ENCODE measurements at places on chromosomes 1 and 21.
A peak's percentile ranks its signal among the peaks of the same experiment; 100 is the strongest.

DNA sequence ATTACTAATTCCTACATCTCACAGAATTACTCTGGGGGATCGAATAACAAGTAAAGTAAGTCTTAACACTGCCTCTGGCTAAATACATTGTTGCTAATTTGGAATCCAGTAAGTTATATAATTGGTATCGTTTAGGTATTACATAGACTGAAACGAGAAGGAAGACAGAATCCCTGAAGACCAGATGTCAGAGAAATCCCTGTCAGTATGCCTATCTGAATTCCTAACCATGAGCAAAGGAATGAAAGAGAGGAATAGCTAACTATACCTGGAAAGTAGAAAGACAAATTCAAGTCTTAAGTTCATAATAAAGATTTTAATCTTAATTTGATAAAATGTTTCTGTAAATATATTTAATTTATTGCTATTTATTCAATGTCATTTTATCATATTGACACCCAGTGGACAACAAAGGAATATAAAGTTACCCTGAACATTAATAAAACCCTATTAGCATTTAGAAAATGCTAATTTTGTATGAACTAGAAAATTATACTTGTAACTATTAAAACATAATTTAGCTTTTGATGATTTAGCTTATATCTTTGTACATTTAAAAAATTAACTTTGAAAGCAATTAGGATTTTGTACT, 11.4 kb downstream of the DEPDC1 start:
- no peak for DNase-seq
- H3K4me3 ChIP-seq: no peak overlapping the region
- H3K27me3 ChIP-seq: no peaks in the 10 kb centered on the region
- H3K36me3 ChIP-seq: no peaks in the 10 kb centered on the region
- no peaks in the 10 kb centered on the region for H3K4me1 ChIP-seq

- H3K36me3 ChIP-seq: no peaks in the 10 kb centered on the region
- H3K4me3 ChIP-seq: no peak overlapping the region
- no peaks in the 10 kb centered on the region for H3K4me1 ChIP-seq
- DNase-seq: no peak
These were observed 98.0 kb downstream of the LAMC2 start for GRCh38 chr1:183284086-183284485.

DNA sequence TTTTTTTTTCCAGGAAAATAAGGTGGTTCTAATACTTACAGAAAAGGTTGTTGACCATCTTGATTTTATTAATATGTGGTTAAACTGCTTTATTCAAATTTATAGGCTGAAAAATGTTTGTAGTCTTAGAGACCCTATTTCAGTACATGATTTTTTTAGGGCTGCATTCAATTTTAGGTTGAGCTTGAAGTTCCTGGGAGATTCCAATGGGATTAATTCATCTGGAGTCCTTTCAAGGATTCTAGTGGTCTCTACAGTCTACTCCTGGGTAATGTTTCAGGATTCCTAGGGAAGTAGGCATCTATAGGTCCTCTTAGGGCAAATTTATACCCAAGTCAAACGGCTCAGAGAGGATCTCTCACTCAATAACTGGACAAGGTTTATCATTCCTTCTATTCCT, 126.7 kb downstream of the HMCN1 start:
- no peaks in the 10 kb centered on the region for H3K36me3 ChIP-seq
- no peaks in the 10 kb centered on the region for H3K4me1 ChIP-seq
- no peak overlapping the region for H3K4me3 ChIP-seq

- no peaks in the 10 kb centered on the region for H3K27me3 ChIP-seq
- H3K36me3 ChIP-seq: no peaks in the 10 kb centered on the region
- no peak overlapping the region for H3K4me3 ChIP-seq
- DNase-seq: no peak
These were observed 136.6 kb upstream of the VANGL1 start for GRCh38 chr1:115505148-115505571.

DNA sequence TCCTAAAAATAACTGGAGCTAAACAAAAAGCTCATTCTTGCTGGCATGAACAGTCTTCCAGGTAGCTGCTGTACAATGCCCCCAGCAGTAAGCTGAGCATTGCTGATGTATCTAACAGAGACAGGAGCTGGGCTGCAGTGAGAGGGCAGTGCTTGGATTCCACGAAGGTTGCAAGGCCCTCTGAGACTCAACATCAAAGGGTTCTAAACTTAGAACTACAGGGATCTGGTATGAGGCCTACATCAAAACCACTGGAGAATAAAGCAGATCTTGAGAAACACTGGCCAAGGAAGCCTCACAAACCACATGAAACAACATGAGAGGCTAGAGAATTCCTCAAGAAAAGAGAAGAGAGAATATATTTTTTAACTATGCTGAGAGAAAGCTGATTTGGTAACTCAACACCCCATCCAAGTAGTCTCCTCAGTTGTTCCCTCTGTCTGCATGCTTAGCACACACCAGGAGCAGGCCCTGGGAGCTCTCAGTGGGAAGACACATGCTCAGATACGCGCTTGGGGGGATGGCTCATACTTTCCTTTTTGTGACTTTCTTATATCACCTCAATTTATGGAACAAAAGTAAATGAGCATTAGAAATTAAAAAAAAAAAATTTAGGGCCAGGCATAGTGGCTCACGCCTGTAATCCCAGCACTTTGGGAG, 27.7 kb downstream of the DSTYK start:
- H3K27me3 ChIP-seq: no peaks in the 10 kb centered on the region
- H3K27ac ChIP-seq: no peak overlapping the region
- H3K36me3 ChIP-seq: peaks cover 3% of the 10 kb centered on the region
- DNase-seq: no peak
- no peak overlapping the region for H3K4me3 ChIP-seq
- H3K4me1 ChIP-seq: no peaks in the 10 kb centered on the region

GRCh38 chr1:12055259-12055658, 7.8 kb upstream of the TNFRSF8 start:
- no peaks in the 10 kb centered on the region for H3K36me3 ChIP-seq
- DNase-seq: no peak
- H3K4me1 ChIP-seq: no peaks in the 10 kb centered on the region
- H3K27ac ChIP-seq: no peak overlapping the region
- H3K4me3 ChIP-seq: no peak overlapping the region
- no peaks in the 10 kb centered on the region for H3K27me3 ChIP-seq

- H3K4me1 ChIP-seq: no peaks in the 10 kb centered on the region
- H3K4me3 ChIP-seq: no peak overlapping the region
- no peak overlapping the region for H3K27ac ChIP-seq
These were observed 86.3 kb upstream of the VANGL1 start for GRCh38 chr1:115555446-115555845.

DNA sequence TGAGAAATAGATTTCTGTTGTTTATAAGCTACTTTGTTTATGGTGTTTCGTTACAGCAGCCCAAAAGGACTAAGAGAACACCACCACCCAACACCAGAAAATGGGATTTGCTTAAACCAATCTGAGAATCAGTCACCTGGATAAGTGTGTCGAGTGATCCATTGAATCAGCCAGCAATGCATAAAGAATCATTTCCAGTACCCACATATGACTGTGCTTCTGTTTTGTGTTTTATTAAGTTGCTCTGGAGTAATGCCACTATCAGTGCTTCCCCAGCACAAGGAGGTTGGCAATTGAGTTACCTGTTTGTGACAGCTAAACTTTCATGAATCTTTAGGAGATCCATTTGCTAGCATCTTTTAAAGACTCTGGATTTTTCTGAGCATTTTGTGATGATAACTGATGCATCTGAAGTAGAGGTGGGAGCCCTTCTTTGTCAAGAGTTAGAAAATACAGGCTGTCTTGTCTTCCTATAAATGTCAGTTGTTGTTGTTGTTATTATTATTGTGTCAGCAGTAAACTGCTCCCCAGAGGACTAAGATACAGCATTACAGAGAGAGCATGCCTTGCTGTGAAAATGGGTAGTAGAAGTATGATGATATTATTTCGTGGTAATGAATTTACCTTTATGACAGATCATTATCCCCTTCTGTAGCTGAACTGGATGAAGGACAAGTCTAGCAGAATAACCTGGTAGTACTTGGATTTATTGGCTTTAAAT, 225.2 kb downstream of the NFIA start:
- no peaks in the 10 kb centered on the region for H3K36me3 ChIP-seq
- H3K4me1 ChIP-seq: no peaks in the 10 kb centered on the region
- DNase-seq: no peak
- H3K4me3 ChIP-seq: no peak overlapping the region

- peak; percentile 17 for DNase-seq
- no peaks in the 10 kb centered on the region for H3K36me3 ChIP-seq
- no peaks in the 10 kb centered on the region for H3K27me3 ChIP-seq
- no peak overlapping the region for H3K4me3 ChIP-seq
- H3K27ac ChIP-seq: no peak overlapping the region
These were observed 84.9 kb downstream of the KIF14 start for GRCh38 chr1:200535605-200536004.

DNA sequence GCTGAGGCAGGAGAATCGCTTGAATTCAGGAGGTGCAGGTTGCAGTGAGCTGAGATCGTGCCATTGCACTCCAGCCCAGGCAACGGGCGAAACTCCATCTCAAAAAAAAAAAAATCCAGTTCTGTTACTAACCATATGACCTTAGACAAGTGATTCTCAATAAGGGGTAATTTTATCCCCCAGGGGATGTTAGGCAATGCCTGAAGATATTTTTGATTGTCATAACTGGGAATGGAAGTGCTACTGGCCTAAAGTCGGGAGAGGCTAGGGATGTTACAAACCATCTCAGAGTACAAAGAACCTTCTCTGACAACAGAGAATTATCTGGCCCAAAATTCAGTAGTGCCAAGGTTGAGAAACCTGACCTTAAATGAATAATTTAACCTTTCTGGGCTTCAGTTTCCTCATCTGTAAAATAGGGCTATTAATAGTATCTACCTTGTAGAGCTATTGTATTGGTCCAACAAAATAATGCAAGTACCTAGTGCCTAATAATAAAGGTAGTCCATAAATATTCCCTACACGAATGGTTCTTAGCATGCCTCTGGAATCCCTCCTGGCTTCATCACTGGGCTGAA, 5.8 kb upstream of the LMNA start:
- no peaks in the 10 kb centered on the region for H3K36me3 ChIP-seq
- no peak for DNase-seq
- H3K27ac ChIP-seq: no peak overlapping the region
- no peaks in the 10 kb centered on the region for H3K27me3 ChIP-seq
- H3K4me3 ChIP-seq: no peak overlapping the region
- peaks cover 12% of the 10 kb centered on the region for H3K4me1 ChIP-seq

DNA sequence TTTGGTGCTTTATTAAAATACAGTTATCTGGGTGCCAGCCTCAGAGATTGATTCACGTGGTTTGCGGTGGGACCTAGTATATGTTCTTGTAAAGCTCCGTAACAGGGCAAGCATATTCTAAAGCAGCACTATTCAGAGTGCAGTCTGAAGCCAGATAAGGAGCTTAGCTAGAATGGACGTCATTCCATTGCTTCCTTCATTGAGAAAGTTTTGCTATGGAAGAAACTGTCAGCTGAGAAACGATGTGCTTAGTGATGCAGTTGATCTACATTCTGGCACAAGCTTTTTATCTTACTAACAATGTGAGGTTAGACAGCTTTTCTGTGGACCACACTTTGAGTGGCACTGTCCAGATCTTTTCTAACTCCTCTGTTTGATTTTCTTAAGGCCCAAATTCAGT, 26.2 kb downstream of the SLC44A3 start:
- no peak for DNase-seq
- H3K27ac ChIP-seq: no peak overlapping the region
- H3K36me3 ChIP-seq: no peaks in the 10 kb centered on the region

- no peak overlapping the region for H3K4me3 ChIP-seq
- no peaks in the 10 kb centered on the region for H3K4me1 ChIP-seq
- no peak overlapping the region for H3K27ac ChIP-seq
These were observed 720 bp upstream of the F3 start for GRCh38 chr1:94542088-94542870.

DNA sequence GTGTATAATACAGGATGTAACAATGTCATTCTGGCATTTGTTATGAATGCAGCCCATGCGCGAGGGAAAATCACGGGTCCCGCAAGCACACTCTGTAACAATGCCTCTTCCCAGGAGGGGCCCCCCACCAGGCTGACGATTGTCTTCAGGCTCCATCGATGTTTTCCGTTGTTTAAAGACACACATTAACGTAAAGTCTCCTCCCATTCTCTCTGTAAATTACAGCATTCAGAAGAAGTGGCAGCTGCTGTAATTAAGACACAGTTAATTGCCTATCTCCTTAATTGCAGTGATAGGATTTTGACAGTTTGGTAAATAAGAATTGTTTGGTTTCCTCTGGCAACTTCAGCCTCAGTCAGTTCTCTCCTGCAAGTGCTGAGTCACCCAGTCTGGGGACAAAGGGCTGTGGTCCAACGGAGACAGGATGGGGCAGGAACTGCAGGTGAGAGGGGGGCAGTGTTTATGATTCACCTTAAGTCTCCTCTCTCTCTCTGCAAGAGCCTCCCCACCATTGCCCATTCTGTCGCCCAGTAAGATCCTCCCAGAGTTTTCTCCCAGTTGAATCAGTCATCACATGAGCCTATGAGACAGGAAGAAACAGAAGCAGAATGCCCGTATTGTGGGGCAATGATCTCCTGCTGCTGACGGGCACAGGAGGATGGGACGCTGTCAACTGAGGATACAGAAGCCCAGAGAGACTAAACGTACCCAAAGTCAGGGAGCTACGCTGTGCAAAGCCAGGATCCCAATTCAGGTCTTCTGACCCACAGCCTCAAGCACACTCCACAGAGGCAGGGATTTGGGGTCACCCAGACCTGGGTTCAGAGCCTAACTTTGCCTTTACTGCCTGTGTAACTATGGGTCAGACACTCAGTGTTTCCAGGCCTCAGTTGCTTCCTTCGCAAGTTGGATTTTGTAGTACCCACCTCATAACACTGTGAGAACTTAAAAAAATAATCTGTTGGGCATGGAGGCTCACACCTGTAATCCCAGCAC, 110.0 kb downstream of the ADSS2 start:
- no peak overlapping the region for H3K27ac ChIP-seq
- no peak overlapping the region for H3K4me3 ChIP-seq
- no peaks in the 10 kb centered on the region for H3K4me1 ChIP-seq
- no peak for DNase-seq
- H3K27me3 ChIP-seq: no peaks in the 10 kb centered on the region

DNA sequence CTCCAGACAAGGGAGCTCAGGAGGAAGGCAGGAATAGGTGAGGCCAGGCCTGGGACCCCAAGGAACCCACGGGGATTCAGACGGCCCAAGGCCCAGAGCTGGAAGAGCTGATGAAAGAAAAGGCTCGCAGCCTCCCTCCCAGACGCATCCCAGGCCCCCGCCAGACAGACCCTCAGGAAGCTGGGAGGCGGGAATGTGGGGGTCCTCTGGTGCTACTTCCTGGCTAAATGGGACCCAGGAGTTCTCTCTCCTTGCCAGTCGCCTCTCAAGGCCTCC, 430 bp downstream of the FBXO2 start:
- H3K36me3 ChIP-seq: peaks cover 15% of the 10 kb centered on the region
- no peak overlapping the region for H3K4me3 ChIP-seq
- peaks cover 16% of the 10 kb centered on the region for H3K4me1 ChIP-seq

- DNase-seq: no peak
- no peak overlapping the region for H3K27ac ChIP-seq
- H3K4me1 ChIP-seq: no peaks in the 10 kb centered on the region
- no peaks in the 10 kb centered on the region for H3K36me3 ChIP-seq
- no peak overlapping the region for H3K4me3 ChIP-seq
These were observed 18.4 kb downstream of the CTXND2 start for GRCh38 chr1:150905301-150905700.
